Right renal pelvis (tissue), 4 donors: ENCODE measurements at places on chromosomes 5 and 9. TPM values are rescaled to one million over a fixed set of nuclear protein-coding genes. Genes with fewer than 3 reads are reported as not detected.

DNA sequence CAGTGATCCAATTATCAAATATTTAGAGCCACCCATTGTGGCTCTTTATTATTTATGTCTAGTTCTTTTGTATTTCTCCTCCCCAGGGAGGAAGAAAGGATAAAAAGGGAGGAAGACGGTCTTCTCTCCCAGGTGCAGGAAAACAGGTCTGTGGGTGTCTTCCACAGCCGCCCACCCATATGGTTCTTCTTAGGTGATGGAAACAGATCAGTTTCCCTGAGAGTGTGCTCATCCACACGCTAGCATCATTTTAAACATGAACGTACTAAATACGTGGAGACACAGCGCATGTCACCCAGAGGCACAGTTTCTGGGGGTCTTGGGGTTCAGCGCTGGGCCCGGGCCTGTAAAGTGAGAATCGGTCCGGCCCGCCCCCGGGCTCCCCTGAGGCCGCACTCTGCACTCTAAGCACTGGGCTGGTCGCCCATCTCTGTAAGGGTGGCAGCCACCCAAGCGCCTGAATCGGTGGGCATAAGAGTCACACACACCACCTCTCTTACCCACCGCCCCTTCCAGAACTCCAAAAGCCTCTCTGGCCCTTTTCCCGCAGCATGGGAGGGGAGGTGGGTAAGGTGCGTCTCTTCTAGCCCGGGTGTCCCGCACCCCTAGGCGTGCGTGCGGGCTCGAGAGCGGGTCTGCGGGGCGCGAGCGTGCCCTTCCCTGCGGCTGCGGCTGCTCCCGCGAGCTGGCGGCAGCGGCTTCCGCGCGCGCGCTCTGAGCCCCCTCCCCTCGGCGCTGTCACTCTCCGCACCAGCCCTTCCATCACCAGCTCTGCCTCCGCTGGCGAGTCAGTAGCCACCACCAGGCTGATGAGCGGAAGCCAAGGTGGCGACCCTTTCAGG lies 1.3 kb downstream of the PTCH1 start:
- DNase-seq: no peak

GRCh38 chr9:78566521-78566920 lies 269.6 kb downstream of the PSAT1 start:
- no peak for DNase-seq

DNA sequence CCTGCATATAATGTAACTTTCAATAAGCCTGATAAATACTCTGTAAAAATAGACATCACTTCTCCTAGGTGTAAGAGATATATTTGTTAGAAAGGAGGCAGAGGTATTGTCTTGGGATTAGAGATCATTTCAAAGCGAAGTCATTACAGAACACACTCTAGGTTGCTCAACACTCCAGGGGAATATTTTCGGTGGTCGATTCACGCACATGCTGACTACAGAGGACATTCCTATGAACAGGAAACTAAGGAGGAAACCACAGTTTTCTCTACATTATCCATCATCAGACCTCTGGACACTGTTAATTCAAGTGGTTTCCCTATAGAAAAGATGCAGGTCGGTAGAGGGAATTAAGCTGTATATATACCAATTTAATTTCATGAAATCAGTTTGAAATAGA lies 370.0 kb downstream of the NDUFS4 start:
- no peak for DNase-seq

- DNase-seq: no peak
Measured at GRCh38 chr5:14560091-14560595, 21.4 kb upstream of the OTULINL start.

The ABCA1 gene
- polyA plus RNA-seq: 6.8 TPM

DNA sequence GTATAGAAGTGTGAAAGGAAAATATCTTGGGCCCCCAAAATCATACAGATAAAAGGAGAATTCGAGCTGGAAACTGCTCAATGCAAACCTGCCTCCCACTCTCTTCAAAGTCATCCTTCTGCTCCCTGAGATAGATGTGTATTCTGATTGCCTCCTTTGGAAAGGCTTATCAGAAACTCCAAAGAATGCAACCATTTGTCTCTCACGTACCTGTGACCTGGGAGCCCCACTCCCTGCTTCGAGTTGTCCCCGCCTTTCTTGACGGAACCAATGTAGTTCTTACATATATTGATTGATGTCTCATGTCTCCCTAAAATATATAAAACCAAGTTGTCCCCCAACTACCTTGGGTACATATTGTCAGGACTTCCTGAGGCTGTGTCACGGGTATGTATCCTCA lies 163.8 kb downstream of the DIRAS2 start:
- DNase-seq: no peak

The CAVIN4 gene
- 2.8 TPM for polyA plus RNA-seq

DNA sequence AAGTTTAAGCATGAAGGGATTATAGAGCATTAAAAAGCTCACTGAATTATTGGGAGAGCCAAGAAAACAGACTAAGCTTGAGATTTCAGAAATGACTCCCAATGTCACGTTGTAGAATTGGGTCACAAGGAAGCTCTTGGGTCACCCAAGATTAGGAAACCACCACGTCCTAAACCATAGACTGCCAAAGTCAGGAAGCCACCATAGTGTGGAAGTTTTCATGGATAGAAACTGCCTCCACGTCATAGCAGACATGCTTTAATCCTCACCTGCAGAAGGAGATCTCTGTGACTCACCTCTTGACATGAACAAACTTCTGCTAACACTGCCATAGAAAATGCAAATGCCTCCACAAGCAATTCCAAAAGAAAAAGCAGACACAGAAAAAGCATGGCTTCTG lies 106.3 kb downstream of the SLC1A3 start:
- DNase-seq: no peak

The IFNA2 gene
- polyA plus RNA-seq: not detected

GRCh38 chr5:99763021-99763774 lies 772.0 kb upstream of the FAM174A start:
- no peak for DNase-seq

The PCDHB11 gene
- 5.0 TPM for polyA plus RNA-seq

- DNase-seq: no peak
Measured at GRCh38 chr9:91914404-91914803, 35.6 kb downstream of the ROR2 start.

GRCh38 chr5:31531543-31531887 lies 378 bp downstream of the DROSHA start:
- DNase-seq: no peak

DNA sequence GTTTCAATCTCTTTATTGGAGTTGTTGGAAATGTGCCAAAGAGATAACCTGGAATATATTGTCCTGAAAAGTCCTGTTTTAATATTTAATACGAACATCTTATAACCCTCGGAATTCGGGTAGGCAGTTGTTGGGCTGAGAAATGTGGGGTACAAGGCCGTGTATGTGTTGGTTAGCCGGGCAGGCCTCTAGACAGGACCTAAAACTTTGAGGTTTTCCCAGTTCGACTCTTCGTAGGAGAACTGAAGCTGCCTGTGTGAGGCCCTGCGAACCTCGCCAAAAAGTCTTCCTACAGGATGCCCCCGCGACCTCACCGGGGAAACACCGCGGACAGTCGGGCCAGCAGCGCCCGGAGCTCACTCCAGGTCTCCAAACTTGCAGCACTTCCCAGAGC lies 583 bp upstream of the TJP2 start:
- DNase-seq: no peak

DNA sequence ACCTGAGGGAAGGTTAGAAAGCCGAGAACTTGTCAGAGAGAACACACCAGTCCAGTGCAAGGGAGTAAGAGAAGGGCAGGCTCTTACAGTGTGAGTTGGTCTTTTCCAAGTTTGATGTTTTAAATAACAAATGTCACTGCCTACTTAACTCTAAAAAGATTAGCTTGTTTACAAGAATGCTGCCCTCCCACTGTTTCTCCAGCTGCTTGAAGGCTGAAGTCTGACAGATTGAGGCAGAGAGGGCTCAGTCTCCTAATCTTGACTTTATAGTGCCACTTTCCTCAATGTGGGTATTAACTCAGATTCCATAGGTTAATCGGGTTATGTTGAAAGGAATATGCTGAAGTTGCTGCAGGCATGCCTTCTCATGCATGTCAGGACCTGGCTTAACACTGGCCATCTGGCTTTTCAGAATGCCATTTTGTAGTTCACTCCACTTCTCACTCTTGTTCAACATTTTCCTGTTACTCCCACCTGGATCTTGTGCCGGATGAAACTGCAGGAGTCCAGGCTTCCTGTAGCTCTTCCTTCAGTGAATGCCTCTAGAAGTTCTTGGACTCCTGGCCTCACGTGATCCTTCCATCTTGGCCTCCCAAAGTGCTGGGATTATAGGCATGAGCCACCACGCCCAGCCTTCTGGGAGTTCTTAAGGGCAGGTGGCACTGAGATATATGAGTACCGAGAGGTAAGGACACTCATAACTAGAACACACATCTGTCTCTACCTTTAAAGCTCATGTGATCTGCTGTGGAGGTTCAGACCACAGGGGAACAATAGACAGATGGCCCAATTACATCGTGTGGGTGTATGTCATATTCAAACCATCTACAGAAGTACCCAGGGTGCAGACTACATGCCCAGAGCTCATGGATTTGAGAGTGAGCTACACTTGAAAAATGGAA lies 249.7 kb downstream of the ARHGAP26 start:
- no peak for DNase-seq

DNA sequence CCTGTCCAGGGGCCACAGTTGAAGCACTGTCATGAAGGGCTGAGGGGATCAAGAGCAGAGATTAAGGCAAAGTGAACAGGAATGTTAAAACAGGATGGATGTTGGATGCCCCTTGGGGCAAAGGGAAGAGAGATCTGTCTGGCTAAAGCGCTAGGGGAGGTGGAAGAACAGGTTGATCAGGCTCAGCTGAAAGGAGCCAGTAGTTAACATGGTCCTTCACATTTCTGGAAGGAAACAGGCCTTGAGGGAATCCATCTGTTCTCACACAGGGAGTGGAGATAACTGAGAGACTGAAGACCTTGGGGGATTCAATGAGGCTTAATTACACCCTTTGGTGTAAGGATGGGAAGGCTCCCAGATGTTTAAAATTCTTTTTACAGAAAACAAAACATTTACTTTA lies 5.8 kb downstream of the HAPLN1 start:
- DNase-seq: no peak

DNA sequence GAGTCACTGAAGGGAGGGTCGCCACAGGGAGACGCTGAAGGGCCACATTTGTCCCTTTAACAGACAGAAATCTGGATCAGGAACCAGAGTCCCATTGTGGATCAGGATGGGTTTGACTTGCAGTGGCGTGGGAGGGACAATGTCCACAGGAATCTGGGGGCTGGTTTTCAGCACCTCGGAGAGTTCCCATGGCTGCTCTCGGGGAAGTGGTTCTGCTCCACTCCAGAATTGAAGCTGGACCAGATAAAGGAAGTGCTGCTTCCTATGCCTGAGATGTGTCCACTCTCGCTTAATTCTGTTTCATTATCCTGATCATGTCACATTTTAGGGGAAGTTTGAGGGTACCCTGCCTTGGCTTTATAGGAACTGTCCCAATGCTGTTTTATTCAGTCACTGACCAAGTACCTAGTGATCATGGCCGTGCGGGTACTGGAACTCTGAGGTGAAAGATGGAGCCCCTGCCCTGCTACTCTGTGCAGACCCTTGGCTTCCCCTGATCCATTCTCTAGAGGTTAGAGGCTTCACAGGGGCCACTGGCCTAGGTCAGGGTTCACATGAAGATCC lies 28.7 kb downstream of the ENHO start:
- DNase-seq: peak; percentile 61

The GRXCR2 gene
- polyA plus RNA-seq: not detected

- no peak for DNase-seq
Measured at GRCh38 chr9:89495824-89496560, 1.9 kb downstream of the SEMA4D start.

DNA sequence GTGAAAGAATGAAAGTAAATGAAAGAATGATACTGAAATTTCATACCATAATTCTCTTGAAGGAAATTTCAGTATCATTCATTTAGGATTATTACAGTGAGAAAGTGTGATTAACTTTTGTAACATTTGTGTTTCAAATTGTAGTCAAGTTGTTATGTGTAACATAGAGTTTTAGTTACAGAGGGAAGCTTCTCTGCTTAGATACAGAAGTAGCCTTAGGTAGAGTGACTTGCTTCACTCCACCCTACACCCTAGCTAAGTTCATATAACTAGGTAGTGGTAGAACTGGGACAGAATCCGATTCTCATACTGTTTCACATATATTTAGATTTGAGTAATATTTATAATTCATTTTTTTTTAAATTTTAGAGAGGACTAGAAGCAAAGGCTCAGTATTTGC lies 9.0 kb downstream of the RASA1 start:
- DNase-seq: no peak

- no peak for DNase-seq
Measured at GRCh38 chr9:21941337-21941995, 52.7 kb downstream of the CDKN2A start.

The NFIB gene
- polyA plus RNA-seq: 19.4 TPM

DNA sequence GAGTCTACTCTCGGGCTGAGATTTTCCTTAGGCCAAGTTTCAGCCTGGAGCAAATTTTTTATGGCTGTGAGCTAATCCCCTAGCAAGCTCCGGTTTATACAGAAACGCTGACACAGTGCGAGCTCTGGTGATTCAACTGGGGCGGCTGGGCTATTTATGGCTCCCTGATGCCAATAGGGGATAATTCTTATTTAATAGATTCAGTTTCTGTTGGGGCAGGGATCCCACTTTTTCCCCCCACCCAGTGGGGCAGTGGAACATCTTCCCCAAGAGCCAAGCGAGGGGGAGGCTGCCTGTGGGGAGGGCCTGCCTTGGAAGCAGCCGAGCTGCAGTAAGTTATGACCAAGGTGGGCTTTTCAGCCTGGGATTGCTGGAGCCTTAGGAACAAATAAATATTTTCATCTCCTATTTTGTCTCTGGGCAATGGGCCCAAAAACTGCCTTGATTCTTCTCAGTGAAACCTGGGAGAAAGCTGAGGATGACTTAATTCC lies 129.1 kb downstream of the MACROH2A1 start:
- DNase-seq: no peak

DNA sequence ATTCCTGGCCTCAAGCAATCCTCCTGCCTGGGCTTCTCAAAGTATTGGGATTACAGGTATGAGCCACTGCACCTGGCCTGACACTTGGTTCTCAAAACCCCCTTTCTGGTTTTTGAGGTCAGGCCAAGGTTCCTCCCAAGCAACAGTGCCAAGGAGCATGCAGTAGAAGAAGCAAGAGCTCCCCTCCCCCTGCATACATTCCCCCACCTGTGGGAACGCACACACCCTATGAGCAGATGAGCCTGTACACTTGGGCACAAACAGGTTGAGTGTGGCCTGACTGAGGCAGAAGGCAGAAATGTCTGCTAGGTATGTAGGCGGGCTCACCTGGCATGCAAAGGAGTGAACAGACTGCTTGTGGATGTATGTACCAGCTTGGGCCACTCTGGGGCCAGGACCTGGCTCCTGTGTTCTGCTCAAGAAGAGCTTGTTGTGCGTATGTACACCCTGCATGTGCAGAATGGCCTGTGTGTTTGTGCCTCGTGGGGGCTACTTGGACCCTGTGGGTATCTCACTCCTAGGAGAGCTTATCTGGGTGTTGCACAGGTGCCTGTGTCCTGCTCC lies 1.7 kb downstream of the GPRIN1 start:
- no peak for DNase-seq

The GPX3 gene
- 1,069 TPM for polyA plus RNA-seq

- DNase-seq: no peak
Measured at GRCh38 chr5:96252596-96252995, 180.5 kb downstream of the PCSK1 start.

- DNase-seq: no peak
Measured at GRCh38 chr5:135377751-135378680, 21.0 kb downstream of the MACROH2A1 start.
